ENCODE measurements at places on chromosomes 4 and X.

DNA sequence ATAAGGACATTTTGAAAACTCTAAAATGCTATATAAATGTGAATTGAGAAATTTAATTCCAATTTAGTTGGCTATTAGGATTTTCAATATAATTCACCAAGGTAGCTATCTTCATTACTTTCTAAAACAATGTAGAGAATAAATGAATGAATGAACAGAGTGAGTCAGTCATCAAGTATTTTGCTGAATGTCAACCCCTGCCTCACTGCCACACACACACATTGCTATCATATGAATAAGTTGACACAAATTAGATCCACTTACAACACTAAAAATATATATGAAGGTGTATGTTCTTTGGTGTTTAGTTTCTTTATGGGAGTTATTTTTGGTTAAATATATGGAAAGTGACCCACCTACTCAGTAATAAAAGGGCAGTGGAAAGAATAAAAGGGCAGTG lies 141.4 kb upstream of the SMIM10 start:
- DNase-seq = no peak

DNA sequence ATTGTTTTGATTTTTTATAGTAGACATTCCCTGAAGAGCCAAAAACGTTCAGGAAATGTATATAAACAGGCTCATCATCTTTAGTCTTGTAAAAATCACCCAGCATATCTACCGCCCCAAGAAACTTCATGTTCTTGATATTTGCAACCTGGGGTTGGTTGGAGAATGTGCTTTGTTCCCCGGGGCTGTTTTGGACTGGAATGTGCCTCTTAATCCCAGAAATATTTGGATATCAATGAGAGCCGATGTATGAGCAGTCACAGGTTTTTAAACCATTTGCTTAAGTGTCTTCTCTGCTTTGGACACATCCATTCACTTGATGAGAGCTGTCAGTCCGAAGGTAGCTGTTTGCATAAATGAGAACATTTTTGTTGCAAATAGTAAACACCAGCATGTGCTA lies 449.7 kb downstream of the PCDH7 start:
- DNase-seq = no peak

- no peak for DNase-seq
Measured at GRCh38 chr4:184575306-184575705, 73.9 kb downstream of the CASP3 start.

GRCh38 chr4:20203508-20203907 lies 48.2 kb upstream of the SLIT2 start:
- no peak for DNase-seq

DNA sequence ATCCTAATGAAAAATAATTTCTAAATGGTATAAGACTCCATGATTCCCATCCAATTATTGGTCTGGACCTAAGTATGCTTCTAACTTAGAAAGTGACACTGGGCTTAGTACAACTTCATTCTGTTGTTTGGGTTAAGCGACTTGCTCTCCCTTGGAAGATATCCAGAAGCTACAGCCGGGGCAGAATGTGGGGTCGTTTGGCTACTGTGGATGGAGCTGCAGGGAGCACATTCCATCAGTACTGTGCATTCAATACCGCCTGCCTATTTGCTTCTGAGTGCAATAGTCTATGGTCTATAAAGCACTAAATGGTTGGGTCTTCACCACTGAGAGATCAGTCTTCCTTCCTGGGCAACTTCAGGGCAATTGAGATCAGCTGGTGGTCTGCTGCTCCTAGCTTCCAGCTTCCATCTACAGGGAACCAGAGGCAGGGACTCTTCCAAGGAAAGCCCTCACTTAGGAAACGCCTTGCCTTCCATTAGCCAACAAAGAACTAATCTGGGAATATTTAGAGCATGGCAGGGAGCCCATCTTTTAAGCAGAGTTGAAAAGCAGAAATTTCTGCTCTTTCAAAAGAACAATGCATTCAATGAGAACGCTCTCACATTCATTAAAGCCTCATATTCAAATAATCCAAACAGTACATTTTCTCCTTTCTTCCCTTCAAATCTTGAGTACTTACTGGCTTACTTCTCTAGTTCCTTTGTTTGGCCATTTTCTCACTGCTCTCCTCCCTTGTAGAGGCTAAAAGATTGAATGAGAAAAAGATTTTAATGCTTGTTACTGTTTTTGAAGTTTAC lies 1049.9 kb upstream of the TENM3 start:
- DNase-seq = no peak

DNA sequence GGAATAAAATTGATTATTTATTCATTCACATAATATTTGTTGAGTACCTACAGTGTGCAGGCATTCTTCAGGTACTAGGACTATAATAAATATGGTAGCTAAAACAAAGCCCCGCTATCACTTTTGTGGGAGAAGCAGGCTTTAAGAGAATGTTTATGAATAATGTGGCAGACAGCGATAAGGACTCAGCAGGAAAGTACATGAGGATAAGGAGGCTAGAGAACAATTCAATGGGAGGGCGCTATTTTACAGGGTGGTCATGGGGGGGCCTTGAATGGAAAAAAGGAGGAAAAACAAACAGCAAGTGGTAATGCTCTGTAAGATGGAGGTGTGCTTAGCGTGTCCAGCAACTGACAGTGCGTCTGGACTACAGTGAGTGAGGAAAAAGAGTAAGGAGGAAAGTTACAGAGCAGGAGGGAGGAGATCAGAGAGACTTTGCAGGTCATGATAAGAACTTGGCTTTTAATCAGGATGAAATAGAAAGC lies 264.2 kb upstream of the ETNPPL start:
- DNase-seq = no peak

DNA sequence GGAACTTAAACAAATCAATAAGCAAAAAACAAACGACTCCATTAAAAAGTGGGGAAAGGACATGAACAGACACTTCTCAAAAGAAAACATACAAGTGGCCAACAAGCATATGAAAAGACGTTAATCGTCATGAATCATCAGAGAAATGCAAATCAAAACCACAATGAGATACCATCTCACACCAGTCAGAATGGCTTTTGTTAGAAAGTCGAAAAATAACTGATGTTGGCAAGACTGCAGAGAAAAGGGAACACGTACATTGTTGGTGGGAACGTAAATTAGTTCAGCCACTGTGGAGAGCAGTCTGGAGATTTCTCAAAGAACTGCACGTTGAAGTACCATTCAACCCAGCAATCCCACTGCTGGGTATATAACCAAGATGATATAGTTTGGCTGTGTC lies 23.7 kb downstream of the NEUROG2 start:
- no peak for DNase-seq

GRCh38 chrX:1493412-1493811 lies 40.7 kb upstream of the ASMTL start:
- no peak for DNase-seq

DNA sequence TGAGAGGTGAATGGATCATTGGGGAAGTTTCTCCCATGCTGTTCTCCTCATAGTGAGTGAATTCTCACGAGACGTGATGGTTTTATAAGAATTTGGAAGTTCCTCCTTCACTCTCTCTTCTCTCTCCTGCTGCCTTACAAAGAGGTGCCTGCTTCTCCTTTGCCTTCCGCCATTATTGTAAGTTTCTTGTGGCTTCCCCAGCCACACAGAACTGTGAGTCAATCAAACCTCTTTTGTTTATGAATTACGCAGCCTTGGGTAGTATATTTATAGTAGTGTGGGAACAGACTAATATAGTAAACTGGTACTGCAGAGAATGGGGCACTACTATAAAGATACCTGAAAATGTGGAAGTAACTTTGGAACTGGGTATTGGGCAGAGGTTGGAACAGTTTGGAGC lies 7.8 kb upstream of the CTAG2 start:
- no peak for DNase-seq

DNA sequence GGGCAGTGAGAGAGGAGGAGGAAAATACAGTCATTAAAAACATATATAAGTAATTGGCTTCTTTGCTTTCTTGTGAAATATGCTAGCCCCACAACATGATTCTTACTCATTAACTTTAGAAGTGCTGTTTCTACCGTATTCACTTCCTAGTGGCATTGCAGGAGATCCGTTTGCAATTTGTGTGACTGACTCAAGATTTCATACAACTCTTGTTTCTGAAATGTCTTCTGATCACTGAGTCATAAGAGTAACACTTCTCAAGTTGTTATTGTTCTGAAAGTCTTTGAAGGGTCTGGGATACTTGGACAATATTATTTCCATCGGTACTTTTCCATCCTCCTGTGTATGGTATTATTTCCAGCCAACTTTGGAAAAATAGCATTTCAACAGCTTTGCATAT lies 310.8 kb downstream of the PACRGL start:
- DNase-seq = no peak

- DNase-seq = no peak
Measured at GRCh38 chr4:16694884-16695276, 203.6 kb downstream of the LDB2 start.

DNA sequence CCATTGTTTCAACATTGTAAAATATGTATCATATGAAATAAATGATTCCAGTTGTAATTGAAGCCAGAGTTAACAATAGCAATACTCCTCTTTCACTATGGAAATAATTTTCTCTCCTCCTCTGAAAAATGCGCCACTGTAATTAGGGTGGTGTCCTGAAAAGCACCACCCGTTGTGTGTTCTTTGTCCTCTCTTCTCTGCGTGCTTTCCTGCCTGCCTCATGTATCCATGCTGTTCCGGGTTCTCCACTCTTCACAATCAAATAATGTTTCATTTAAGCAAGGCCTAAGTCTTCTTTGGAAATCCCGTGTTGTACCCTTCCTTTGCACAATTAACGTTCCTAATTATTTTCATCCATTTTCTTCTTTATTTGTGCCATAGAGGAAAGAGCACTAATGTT lies 293.3 kb downstream of the ADGRL3 start:
- no peak for DNase-seq

- DNase-seq = no peak
Measured at GRCh38 chr4:16583764-16584163, 314.7 kb downstream of the LDB2 start.

DNA sequence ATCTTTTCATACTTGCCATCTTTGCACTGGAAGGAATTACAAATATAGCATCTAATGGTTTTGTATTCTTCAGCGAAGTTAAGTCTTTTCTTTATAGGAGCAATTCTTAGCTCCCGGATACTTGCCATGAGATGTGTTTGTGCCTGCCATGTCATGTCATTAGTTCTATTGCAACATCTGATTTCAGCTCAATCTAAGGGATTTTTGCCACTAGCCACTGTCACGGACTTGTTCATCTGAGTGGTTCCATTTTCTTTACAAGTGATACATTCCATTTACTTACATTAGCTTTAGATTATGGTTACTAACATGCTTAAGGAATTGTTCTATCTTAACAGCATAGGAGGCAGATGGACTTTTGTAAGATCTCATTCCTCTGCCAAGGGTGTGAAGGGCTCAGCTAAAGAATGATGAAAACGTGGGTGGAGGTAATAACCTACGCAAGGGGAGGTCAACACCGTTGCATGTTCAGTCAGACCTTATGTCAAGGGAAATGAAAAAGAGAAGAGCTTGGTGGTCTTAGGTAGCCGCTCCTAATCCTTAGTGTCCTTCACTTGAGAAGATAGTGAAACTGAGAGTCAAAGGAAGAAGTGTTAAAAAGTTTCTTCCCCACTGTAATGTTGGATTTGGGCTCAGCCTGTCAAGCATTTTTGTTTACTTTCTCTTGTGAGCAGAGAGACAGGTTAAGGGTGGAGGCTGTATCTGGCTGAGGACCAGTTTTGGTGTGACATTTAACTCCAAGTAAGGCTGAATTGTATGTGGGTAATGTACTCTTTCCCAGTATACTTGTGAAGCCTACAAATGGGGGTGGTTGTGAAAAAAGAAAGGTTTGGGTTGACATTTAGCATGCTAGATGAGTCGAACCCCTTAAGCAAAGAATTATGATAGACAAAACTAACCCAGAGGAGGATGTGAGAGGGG lies 3.6 kb upstream of the KLHL2 start:
- no peak for DNase-seq

DNA sequence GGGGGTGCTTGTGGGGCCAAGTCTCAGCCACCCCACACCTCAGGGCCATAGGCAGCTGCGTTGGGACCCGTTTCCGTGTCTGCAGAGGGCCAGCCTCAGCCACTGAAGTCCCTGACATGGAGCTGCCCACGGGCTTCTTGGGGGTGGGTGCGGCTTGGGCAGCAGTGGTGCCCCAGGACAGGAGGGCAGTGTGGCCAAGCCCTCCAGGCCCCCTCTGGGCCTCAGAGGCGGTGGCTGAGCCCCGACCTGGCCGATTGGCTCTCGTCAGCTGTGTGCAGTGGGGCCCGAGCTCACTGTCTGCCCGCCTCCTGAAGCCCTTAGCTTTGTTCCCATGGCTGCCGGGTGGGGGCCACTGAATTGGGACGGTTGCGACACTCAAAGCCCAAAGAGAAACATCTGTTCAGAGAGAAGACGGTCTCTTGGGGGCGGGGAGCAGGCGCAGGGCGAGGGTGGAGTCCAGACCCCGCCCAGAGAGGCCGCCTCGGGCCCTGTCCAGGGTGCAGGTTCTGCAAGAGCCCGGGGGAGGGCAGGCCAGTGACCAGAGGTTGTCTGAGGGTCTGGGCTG lies 9.1 kb downstream of the FGFR3 start:
- DNase-seq = no peak

DNA sequence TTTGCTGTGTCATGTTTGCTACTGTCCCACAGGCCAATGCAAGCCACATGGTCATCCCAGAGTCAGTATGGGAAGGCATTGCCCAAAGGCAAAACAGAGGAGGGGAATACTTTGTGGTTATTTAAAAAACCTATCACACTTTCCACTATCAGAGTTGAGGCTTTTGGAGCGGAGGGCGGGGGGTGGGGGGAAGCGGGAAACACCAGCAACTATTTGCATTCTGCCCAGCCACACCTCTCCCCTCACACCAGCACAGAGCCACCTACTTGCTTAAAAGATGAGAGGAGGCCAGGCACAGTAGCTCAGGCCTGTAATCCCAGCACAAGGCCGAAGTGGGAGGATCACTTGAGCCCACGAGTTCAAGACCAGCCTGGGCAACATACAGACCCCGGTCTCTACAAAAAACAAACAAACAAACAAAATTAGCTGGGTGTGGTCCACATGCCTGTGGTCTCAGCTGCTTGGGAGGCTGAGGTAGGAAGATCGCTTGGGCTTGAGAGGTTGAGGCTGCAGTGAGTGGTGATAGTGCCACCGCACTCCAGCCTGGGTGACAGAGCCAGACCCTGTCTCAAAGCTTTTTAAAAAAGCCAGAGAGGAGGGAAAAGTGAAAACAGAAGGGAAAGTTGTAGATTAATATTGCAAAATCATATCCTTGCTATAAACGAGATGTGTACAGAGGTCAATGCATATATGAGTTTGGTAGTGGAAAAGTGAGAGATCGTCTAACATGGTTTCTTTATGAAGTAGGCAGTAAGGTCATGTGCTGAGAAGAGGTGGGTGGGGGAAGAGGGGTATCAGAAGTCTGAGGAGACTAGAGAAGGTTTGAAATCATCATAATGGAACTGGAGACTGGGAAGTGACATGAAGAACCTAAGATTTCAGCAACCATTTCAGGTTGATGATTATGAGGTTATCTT lies 1.9 kb upstream of the CHST7 start:
- DNase-seq = no peak

DNA sequence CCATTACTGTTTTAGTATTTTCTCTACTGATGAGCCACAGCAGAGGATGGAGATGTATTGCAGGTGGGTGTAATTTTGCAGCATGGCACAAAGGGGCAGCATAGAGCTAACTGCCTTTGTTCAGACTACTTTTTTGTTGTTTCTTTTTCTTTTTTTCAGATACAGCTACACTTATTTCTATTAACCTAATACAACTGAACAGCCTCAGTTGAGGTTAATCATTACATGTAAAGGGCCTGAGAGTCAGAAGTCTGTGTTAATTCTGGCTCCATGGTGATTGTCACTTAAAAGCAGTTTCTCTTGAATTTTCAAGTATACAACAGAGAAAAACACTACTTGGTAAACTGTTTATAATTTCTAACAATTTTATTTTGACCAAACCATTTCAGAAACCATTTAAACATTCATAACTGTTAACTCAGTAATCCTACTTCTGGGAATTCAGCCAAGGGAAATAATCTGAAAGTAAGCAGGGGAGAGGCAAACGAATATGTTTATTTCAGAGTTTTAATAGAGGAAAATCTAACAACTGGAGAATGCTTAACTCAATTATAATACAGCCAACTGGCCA lies 13.9 kb upstream of the PPEF2 start:
- peak; percentile 37 for DNase-seq

All from activated CD4-positive, alpha-beta memory T cell treated with anti-CD3 and anti-CD28 coated beads, Interleukin-2, amount 10 ng/mL, durations not matched to agents 7 days and 5 days (primary cell).